ENCODE measurements at places on chromosomes 4 and X.

DNA sequence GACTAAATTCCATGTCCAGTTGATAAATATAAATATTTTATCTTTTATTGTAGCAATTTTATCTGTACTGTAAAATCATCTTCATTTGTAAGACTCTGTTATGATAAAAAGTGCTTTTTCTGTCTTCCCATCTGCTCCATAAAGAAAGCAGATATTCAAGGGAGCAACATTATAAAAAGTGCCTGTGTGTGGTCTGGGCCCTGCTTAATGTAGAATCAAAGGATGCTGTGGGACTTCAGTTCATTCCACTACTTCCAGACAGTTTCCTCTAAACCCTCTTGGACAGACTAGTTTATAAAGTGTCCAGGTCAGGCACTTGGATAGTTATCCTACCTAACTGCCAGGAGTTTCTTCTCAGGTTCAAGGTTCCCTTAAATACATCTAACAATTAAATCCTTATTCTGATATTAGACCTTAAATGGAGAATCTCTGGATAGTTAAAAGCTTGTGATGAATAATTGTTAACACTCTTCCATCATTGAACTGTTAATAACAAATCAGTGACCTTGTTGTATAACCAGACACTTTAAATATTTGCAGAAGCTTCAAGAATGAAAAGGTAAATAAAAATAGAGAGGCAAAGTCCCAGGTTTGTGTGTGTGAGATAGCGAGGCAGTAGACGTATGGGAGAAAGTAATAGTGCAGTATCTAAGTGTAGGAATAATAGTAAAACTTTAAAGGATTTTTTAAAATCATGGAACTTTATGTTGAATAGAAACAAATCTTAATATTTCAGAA lies 237.5 kb upstream of the CTSO start:
- no peak for DNase-seq

- no peak for DNase-seq
Measured at GRCh38 chr4:95027905-95028618, 270.3 kb downstream of the BMPR1B start.

DNA sequence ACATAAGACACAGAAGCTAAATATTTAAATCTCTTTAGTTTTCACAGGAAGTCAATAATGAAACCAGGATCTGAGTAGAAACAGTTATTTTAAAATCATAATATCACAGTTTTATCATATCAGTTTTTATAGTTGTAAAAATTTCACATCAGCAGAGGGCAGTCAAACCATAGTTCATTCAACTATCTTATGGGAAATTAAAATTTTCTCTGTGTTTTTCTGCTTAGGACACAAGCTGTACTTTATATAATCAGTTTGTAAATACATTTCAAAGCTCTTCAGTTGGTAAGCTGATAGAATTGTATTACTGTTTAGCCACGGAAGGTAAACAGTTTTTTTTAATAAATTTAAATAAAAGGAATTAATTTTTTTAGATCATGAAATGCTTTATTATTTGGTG lies 204.8 kb upstream of the NUDT6 start:
- no peak for DNase-seq

- DNase-seq, result no peak
Measured at GRCh38 chr4:72970756-72971155, 98.8 kb downstream of the COX18 start.

- no peak for DNase-seq
Measured at GRCh38 chr4:158131027-158131426, 41.8 kb downstream of the GASK1B start.

- no peak for DNase-seq
Measured at GRCh38 chrX:72169008-72169728, 12.4 kb upstream of the PIN4 start.

DNA sequence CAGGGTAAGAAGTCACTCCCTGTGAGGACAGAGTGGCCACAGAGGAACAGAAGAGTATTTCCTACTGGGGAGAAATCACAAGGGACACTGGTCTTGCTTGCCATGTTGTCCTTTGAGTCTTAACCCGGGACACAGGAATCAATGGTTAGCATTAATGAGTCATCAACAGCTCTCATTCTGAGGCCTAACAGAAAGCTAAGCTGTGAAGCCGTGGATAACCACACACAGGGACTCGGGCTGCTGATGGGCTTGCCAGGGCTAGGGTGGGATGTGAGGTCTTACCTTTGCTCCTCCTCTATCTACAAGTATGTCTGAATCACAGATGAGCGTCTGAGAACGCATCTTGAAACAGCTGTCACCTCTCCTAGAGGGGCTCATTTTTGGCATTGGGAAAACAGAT lies 22.2 kb downstream of the HELT start:
- DNase-seq, result no peak

DNA sequence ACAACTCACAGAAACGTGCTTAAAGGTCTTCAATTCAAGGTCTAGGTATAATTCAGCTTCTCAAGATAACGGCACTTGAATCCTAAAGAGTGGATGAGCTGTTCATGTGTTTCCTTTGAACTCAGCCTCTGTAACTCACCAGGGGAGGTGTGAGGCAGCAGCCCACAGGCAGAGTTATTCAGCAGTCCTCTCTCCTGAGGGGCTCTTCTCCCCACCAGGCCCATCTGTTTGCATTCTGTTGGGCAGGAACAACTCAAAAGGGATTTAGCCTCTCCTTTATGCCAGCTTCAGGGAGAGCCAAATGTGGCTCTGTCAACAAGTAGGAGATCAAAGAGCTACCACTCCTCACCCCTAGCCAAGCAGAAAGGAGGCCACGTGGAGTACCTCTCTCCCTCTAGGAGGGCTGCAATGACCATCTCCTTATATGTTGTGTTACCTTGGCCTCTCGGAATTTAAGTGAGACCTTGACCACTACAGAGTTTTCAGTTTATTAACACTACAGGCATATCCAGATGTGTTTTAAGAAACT lies 151.2 kb downstream of the SPATA18 start:
- no peak for DNase-seq

GRCh38 chrX:138719396-138719795 lies 7.9 kb upstream of the FGF13 start:
- no peak for DNase-seq

- no peak for DNase-seq
Measured at GRCh38 chr4:101954975-101955678, 164.6 kb downstream of the BANK1 start.

DNA sequence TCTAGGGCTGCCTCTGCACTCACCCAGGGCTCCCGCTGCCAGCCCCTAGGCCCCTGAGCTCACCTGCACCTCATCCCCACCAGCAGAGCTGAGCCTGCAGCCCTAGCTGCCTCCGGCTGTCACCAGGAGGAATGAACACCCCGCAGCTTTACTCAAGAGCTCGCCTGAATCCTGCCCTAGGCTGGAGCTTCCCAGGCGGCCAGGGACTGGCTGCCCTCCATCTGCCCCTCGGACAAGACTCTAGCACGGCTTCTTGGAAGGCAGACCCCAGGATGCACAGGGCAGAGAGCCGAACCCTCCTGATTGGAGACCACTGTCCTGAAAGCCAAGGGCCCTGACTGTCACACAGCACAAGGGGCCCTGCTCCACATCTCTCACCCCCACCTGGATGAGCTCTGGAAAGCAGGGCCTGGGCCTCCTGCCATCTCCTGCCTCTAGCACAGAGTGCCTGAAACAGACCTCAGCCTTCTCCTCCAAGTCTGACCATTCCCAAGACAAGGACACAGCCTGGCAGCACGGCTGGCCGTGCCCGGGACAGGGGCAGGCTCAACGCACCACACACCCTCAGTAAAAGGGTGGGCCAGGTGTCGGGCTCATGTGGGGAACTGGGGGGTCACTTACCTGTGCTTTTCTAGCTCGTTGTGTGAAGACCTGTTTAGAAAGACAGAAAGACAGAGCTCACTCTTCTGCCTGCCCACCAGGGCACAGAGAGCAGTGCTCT lies 4.4 kb downstream of the MXD4 start:
- DNase-seq, result no peak

GRCh38 chr4:16524911-16525554 lies 298.8 kb upstream of the TAPT1 start:
- DNase-seq, result no peak

DNA sequence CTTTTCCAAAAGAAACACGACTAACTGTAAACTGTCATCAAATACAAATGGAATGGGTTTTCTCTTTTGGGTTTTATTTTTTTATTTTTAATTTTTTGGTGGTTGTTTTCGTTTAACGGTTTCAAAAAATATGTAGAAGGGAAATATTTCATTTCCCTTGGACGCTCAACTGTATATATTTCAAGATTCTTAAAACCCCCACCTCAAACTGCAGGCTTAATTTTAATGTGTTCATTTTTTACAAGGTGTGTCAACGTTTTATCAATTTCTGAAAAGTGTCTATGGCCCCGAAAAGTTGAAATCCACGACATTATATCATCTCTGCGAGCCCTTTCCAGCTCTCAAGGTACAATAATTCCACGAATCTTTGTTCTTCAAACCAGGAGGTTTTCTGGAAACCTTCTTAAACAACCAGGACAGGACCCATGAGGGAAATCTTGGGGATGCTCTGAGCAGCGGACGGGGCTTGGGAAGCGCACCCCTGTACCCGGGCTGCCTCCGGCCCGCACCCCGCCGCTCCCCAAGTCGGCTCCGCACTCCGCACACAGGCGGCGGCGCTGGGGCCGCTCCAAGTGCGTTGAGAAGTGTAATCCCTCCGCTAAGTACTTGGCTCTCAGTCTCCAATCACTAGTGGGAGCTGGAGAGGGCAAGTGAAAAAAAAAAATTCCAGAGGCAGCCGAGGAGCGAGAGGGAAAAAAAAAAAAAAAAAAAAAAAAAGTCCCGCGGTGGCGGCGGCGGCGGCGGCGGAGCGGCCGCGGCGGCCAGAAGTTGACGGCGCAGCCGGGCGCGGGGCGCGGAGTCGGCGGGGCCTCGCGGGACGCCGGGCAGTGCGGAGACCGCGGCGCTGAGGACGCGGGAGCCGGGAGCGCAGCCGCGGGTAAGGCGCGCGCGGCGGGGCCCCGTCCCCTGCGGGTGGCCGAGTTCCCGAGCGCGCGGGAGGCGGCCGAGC lies at the start of gene BMPR1B:
BMPR1B (plus strand) TSS at position 764 of the 949 bp plus-strand sequence. CDS start 346,470 bp downstream, outside the sequence.
- no peak for DNase-seq

Data from GM12864 (cell line).